ENCODE measurements at places on chromosomes 6 and 20. TPM values are rescaled to one million over a fixed set of nuclear protein-coding genes. Genes with fewer than 3 reads are reported as not detected.
A peak's percentile ranks its signal among the peaks of the same experiment; 100 is the strongest.

RIPPLY2 gene
- not detected for polyA plus RNA-seq

TREM2 gene
- 0.37 TPM for polyA plus RNA-seq

TRIM15 gene
- polyA plus RNA-seq: not detected

MEP1A gene
- polyA plus RNA-seq: not detected

SLC24A3 gene
- polyA plus RNA-seq: 7.0 TPM

C4A gene
- polyA plus RNA-seq: 7.6 TPM

PTCHD4 gene
- polyA plus RNA-seq: 0.24 TPM

SLC22A7 gene
- 0.23 TPM for polyA plus RNA-seq

SLX4IP gene
- 9.7 TPM for polyA plus RNA-seq

- DNase-seq: no peak
These were observed 93.6 kb upstream of the CDYL start for GRCh38 chr6:4682431-4683097.

- peak; percentile 92 for DNase-seq
These were observed 99.2 kb downstream of the LCA5 start for GRCh38 chr6:79438030-79438429.

DNA sequence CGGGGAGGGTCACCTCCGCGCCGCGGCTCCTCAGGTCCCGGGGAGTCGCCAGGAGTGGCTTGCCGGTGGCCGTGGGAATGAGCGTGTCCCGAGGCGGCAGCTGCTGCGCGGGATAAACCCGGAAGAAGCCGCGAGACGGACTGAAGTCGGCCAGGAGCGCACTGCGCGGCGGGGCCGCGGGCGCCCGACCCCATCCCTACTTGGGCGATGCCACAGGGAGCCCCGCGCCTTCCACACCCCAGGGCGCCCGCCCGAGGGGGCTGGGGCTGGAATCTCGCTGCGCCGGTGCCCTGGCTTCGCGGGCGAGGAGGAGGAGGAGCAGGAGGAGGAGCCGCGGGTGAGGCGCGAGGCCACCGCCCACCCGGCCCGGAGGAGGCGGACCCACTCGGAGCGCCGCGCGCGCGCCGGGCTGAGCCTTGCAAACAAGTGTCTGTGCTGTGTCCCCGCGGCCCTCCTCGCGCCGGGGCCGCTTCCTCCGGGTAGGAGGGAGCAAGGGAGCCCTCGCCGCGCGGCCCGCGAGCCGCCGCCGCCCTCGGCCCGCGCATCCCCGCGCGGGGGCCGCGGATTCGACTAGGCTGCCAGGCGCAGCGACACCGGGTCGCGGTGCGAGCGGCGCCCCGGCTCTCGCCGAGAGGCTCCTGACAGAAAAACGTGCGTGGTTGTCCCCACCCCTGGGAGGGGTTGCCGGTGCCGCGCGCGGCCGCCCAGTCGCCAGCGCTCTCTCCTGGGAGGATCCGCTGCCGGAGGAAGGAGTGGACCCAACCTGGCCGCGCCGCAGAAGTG is at the start of gene ZDHHC14:
TSS of gene ZDHHC14 (plus strand) at position 412 of the 783 bp plus-strand sequence.
- peak; percentile 84 for DNase-seq

GRCh38 chr6:39208223-39208739 is 21.0 kb downstream of the KCNK5 start:
- no peak for DNase-seq

DNA sequence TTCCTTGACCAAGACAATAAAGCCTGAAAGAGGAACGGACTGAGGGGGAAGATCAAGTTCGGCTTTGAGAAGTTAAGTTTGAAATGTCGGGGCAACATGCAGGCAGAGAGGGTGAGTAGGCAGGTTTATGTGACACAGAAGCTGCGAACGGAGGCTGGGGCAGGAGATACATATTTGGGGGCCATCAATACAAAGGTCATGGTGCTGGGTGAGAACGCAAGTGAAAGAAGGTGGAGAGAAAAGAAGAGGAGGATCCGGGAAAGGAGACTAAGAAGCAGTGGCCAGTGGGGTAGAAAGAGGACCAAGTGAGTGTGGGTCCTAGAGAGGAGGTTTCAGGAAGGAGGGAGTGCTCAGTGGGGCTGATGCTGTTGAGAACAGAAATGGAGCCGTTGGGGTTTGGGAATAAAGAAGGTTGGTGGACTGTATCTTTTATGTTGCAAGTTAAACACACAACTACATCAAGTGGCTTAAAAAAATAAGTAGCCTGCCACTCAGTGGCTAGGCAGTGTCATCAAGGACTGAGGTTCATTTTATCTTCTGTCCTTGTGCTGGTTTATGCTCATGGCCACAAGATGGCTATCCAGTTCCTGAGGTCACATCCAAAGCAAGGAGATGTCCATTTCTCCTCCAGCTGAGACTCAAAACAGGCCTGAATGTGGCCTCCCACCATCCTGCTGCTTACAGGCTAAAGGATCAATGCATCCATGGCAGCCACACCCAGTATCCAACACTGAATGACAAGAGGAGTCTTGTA is 1.7 kb upstream of the BLCAP start:
- DNase-seq: no peak

DNA sequence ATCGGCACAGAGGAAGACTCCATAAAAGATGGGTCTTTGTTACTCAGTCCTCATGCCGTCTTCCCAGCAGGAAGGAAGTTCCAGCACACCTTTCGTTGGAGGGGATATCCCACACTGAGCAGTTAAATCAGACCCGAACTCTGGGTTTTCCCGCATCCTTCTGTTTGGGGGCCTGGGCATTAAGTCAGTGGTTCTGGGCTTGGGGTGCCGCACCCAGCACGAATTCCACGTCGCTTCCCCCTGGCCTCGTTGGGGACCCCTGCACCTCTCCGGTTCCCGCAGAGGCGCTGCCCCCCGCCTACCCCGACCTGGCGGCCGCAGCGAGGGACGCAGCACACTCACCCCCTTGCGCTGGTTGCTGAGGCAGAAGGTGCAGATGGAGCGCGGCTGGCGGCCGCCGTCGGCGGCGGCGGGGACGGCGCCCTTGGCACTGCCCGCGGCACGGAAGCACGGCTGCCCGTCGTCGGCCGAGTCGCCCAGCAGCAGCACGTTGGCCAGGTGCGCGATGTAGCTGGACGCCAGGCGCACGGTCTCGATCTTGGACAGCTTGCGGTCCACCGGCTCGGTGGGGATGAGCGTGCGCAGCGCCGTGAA is 641 bp downstream of the TCF15 start:
- DNase-seq: no peak

- DNase-seq: no peak
These were observed 132.1 kb downstream of the AIG1 start for GRCh38 chr6:143192766-143193165.

DNA sequence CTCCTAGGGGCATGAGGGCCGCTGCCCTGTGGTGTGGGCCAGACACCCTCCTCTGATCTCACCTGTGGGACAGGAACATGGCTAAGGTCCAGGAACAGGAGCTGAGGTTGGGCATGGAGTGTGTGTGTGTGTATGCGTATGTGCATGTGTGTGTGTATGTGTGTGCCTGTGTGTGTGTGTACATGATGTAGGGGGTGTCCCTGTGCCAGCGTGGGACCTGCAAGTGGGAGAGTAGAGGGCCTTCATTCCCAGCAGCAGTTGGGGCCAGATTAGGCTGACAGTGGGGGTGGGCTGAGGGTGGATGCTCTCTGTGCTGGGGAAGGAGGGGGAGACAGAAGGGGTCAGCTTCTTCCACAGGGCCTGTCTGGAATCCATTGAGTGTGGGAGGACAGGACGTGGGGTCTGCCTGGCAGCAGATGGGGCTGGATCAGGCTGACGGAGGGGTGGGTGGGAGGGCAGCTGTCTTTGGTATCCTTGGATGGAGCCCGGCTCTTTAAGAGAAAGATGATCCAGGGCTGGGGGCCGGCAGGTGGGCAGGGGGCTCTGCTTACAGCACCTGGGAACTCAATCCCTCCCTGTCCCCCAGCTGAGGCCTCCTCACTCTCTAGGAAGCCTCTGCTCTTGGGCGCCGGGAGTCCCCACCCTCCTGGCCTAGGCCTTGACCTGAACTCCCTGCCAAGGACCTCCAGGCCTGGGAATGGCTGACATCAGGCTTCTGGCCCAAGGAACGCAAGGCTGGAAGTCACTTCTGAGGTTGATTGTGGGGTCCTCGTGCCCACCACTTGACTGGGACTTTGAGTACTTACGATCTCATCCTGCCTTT is 44.0 kb downstream of the SPDEF start:
- DNase-seq: no peak

DNA sequence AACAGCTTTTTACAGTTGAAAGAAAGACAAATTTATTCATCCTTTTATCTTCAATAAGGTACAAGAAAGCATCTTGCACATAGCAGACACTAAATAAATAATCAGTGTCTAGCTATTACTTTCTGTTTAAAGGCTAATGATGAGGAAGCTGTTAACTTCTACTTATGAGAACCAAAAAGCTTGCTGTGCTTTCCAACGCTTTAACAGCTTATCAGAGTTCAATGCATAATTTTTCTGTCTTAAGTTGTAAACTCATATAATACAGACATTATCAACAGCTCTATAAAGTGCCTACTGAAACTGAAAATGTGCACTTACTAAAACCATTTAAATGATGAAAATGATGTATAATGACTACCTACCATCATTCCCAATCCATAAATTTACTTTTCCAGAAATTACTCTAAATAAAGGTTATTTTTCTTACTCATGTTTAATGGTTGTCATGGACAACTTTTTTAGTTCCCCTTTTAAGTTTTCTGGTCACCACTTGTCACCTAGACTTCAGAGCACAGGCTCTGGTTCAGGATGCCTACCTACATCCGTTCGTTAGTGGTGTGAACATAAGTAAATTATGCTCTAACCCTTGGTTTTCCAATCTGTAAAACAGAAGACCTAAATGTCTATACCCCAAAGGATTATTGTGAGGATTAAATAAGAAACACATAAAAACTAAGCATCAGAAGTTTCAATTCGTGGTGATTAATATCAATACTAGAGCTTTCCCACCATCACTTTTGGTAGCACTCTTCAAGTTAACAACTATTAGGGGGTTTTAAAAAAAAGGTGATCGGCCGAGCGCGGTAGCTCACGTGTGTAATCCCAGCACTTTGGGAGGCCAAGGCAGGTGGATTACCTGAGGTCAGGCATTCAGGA is 8.0 kb downstream of the PNISR start:
- no peak for DNase-seq

GRCh38 chr6:11013721-11014070 is 30.4 kb downstream of the ELOVL2 start:
- DNase-seq: no peak

DNA sequence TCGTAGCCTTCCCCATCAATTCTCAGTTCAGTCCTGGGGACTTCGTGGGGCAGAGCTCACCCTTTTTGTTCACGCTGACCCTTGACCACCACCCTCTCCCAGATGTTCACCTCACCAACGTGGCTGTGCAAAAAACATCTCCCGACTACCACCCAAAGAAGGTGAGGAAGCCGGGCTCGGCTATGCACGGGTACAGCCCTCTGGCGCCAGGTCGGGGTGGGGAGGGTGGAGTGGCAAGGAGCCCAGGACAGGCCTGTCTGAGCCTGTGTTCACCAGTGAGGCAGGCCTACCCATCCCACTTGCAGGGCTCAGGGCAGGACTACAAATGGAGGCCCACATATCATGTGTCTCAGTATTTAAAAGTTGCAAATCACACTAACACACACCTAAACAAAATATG is 18.1 kb downstream of the PDRG1 start:
- no peak for DNase-seq

DNA sequence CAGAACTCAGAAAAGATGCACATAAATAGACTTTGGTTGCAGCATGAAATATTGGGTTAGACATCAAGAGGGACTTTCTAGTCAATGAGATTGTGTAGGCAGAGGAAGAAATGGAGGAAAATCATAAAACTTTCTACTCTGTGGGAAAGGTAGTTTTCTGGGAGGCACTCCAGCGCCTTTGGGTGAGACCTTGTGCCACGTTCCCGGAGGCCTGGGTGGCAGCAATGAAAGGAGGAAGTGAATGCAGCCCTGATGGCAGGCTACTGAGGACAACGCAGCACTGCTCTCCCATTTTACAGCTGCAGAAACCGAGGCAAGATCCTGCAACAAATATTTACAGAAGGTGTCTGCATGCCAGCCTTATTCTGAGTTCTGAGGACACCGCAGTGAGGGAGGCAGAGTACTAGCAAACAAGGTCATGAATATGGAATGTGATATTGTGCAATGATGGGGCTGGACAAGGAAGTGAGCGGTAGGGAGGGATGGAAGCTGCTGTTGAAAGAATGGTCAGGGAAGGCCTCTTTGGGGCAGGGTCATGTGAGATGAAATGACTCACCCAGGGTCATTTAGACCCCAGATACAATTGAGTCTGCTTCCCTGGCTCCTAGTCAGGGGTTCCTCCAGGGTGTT is 159.1 kb downstream of the TFAP2C start:
- no peak for DNase-seq

- DNase-seq: no peak
These were observed 147.9 kb upstream of the PRND start for GRCh38 chr20:4573564-4574355.

Data from right lung (tissue), 10 donors.